ENCODE measurements at places on chromosomes 4 and X. TPM values are rescaled to one million over a fixed set of nuclear protein-coding genes. Genes with fewer than 3 reads are reported as not detected.

- DNase-seq: no peak
Measured at GRCh38 chr4:6217716-6218381, 17.5 kb upstream of the JAKMIP1 start.

DNA sequence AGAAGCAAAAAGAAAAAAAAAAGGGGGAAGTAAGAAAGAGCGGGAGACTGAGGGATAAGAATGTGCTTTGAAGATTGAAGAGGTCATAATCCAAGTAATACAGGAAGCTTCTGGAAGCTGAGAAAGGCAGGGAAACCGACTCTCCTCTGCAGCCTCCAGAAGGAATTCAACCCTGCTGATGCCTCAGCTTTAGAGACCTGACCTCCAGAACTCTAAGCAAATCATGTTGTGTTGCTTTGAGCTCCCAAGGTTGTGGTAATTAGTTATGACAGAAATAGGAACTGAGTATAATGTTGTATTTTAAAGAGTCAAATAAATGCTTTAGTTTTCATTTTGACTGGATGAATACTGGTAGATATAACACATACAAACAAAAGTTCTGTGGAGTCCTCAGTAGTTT lies 48.0 kb upstream of the FAT1 start:
- DNase-seq: no peak

GRCh38 chrX:77617206-77617605 lies 168.8 kb downstream of the ATRX start:
- DNase-seq: no peak

GRCh38 chrX:112888916-112889315 lies 48.3 kb upstream of the AMOT start:
- DNase-seq: no peak

The TXK gene
- total RNA-seq: not detected
